Activated T-helper 1 cell treated with anti-CD3 and anti-CD28 coated beads, Interleukin-12 subunit alpha, Interleukin-12 subunit beta, Interleukin-2, Interleukin-4 antibody, amounts not matched to agents 30 ng/mL and 10 ng/mL and 1 ng/mL, durations not matched to agents 14 hours and 24 hours and 36 hours (primary cell): ENCODE measurements at places on chromosomes 11 and 22.

DNA sequence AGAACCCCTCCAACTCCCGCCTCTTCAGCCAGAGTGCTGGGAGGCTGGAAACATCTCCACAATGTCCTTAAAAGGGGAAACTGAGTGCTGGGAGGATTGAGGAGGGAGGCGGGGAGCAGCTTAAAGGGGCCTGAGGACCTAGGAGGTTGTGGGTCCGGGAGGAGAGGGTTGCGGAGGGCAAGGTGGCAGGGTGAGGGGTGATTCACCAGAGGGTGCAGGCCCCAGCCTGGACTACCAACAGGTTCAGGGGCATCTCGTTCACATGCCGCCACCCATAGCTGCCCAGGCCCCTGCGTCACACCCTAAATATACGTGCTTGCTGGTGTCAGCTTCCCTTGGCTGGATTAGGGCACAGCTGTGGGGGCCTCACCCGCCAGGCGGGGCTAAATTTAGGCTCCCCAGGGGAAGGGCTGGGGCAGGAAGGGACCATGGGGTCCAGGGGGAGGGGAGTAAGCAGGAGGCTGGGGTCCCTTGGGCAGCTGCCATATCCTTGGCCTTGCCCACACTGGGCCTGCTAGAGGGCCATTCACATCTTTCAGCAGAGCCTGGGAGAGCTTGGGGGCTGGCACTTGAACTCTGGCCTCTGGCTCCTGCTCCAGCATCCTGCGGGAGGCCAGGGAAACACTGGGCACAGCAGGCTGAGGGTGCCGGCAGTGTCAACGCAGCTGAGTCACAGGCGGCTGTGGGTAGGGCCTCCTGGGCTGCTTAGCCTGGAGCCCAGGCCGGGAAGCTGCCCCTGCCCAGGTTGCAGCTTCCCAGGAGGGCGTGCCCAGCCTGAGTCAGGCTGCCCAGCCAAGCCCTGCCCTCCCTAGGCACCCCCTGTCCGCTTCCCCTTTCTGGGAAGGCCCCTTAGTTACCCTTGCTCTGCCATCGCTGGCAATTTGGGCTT lies 1.3 kb downstream of the EHBP1L1 start:
- no peak for DNase-seq

- DNase-seq = no peak
These were observed 5.3 kb downstream of the KCNE3 start for GRCh38 chr11:74462009-74462408.

DNA sequence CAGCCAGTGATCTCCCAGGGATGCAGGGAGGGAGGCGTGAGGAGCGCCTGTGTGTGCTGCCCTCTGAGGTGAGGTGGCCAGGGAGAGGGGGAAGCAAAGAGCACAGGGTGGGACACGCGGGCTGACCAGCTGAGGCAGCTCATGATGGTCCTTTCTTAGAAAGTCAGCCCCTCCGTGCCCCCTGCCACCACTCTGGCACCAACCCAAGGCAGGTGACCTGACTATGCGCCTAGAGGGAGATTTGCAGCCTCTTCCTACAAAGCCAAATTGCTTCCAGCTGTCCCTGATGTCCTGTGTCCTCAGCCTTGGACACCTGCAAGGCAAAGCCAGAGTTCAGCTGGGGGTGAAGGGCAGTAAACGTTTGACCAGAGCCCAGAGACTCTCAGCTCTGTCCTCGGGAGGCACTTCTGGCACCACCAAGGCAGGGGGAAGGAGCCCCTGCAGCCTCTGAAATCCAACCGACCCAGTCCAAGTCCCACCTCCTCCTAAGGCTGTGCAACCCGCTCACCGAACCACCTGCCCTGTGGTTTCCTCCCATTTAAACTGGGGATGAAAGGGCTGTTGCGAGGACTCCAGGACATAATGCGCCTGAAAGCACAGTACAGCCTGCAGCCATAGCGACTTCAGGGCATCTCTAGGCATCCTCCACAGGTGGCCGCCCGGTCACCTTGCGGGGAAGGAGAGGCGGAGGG lies 26.8 kb downstream of the CD5 start:
- no peak for DNase-seq

DNA sequence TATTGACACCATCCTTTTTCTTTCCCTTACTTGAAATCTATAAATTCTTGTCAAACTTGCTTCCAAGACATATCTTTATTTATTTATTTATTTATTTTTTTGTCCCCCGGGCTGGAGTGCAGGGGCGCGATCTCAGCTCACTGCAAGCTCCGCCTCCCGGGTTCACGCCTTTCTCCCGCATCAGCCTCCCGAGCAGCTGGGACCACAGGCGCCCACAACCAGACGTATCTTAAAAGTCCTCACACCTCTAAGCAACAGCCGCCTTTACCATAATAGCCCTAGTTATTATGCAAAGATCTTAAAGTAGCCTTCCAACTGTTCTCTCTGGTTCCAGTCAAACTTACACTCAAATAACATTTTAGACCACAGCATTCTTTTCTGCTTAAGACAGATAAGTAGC lies 657.0 kb upstream of the B3GAT1 start:
- DNase-seq = no peak

DNA sequence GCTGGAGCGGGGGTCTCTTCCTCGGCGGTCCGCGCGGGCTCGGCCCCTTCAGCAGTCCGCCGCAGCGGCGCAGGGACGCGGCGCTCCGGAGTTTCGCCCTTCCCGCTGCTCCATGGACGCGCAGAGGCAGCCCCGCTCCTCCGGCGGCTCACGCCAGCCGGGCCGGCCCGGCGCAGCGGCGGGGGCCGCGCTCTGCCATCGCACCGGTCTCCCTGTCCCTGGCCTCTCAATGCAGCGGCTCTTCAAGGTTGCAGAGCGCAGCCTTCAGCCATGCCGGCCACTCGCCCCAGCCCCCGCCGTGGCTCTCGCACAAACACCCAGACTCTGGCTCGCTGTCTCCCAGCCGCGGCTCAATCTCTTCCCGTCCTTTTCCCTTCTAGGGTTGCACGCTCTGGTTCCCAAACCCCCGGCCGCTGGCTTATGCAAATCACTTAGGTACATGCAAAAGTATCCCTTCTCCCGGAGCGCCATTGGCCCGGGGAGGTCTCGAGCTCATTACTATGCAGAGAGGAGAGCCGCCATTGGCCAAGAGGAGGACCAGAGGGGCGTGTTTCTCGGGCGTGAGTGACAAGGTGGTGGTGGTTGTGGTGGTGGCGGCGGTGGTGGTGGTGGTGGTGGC lies at the start of gene LGR4:
Gene LGR4 (minus strand): TSS at position 393 of the 619 bp plus-strand sequence. CDS start 488 bp downstream, outside the sequence.
- peak; percentile 31 for DNase-seq

DNA sequence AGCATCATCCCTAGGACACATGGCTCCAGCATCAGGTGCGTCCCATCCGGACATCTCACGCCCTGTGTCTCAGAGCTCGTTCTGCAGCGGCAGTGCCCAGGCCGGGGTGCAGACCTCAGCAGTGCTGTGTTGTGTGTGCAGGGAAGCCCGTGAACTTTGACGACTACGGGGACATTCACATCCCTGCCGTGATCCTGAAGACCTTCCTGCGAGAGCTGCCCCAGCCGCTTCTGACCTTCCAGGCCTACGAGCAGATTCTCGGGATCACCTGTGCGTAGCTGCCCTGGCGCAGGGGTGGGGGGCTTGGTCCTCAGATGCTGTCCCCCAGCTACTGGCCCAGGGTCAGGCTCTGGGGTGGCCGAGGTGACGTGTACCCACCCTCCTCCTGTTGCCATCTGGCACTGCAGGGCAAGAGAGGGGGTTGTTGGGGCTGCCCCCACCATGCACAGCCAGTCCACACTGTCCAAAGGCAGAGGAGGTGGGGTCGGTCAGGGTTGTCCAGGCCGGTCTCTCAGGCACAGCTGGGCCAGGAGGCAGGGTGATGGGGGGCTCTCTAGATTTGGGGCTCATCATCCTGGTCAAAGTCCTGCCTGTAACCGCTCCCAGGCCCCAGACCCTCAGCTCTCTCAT lies 96.5 kb downstream of the ARHGAP8 start:
- DNase-seq = no peak

GRCh38 chr11:101584129-101584515 lies 315 bp upstream of the TRPC6 start:
- DNase-seq = no peak

DNA sequence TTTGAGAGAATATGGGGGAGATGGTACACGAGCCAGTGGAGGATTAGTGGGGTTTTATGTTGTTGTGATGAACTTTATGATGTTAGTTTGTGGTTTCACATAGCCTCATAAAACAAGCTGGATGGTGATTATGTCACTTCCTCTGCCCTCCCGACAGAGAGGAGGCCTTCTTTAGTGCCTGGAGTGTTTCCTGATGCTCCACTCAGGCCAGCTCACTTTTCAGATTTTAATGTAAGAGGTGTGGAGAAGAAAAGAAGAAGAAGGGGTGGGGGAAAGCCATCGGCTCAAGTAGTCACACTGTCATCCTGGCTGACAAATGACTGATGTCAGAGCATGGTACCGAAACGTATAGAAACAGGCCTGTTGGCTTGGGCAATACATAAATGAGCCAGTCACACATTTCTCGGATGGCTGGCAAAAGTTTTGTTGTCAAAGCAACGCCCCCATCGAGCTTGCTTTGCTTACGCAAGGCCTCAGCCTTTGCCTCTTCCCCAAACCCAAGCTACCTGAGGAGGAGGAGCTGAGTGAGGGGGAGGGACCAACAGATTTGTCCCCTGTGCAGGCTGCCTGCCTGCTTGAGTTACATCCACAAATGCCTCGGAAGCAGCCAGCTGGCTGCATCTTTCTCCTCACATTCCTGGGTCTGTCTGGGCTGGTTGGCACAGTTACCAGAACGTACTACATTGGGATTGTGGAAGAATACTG lies at the start of gene HEPHL1:
Gene HEPHL1 (plus strand): TSS at position 578 of the 705 bp plus-strand sequence. CDS start 15 bp downstream, at position 593.
- no peak for DNase-seq

GRCh38 chr22:35197071-35197470 lies 60.2 kb upstream of the HMGXB4 start:
- DNase-seq = no peak

DNA sequence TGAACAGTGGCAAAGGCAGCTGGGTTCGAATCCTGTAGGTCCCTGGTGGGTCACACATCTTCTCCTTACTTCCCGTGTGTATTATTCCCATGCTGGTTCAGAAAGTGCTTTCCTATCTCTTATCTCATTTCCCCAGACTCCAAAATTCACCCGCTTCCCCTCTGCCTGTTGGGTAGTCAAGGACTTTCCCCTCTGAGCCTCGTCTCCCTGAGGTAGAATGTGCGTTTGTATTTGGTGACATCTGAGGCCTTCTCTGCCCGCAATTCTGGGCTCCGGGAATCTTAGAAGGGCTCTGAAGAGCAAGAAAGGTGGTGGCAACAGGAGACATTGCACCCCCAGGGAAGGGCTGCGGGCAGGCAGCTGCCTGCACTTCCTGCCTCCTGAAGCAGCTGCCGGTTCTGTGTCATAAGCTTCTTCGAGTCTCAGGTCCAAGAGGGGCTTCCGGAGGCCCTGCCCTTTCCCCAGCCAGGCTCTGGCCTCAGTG lies 5.9 kb downstream of the LRRC32 start:
- peak; percentile 24 for DNase-seq

DNA sequence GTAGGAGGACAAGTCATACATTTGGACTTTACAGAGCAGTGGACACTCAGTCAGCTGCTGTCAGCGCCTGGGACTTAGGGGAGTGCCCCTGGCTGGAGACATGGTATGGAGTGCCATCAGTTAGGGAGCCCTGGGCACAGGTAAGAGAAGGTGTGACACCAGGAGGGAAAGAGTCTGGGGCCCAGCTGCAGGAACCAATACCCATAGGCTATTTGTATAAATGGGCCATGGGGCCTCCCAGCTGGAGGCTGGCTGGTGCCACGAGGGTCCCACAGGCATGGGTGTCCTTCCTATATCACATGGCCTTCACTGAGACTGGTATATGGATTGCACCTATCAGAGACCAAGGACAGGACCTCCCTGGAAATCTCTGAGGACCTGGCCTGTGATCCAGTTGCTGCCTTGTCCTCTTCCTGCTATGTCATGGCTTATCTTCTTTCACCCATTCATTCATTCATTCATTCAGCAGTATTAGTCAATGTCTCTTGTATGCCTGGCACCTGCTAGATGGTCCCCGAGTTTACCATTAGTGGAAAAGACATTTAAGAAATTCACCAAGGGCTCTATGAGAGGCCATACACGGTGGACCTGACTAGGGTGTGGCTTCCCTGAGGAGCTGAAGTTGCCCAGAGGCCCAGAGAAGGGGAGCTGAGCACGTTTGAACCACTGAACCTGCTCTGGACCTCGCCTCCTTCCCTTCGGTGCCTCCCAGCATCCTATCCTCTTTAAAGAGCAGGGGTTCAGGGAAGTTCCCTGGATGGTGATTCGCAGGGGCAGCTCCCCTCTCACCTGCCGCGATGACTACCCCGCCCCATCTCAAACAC lies 850 bp upstream of the MIF start:
- DNase-seq = no peak

DNA sequence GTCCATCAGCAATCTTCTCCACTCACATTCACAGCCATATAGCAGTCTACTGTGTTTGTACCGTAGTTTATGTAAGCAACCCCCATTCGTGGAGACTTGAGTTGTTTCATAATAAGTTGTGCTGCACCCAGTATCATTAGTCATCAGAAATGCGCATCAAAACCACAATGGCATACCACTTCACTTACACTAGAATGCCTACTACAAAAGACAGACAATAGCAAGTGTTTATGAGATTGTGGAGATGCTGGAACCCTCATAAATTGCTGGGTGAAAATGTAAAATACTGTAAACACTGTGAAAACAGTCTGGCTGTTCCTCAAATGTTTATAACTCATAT lies 133.3 kb downstream of the ATXN10 start:
- DNase-seq = no peak

- DNase-seq = no peak
These were observed 1.2 kb downstream of the GLB1L3 start for GRCh38 chr11:134277183-134278001.
